Cardiac muscle cell (in vitro differentiated cells and primary cell): ENCODE measurements at places on chromosomes 4 and X.

DNA sequence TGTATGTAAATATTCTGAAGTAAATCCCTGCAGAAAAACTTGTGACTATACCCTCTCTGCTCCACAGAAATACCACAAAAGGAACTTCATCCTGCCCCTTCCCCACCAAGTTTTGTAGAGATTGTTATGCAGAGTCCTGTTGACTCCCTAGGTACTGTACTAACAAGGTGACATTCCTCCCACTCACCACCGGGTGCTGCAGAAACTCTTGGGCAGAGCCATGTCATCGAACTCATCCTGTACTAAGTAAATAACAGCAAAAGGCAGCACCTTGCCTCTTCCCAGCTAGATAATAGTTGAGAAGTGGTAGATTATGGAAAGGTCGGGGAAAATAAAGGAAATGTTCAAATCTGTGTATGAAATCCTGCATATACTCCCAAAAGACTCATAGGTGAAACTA is 233.3 kb downstream of the STPG2 start:
- DNase-seq = no peak

- DNase-seq = peak; percentile 12
Observed at GRCh38 chr4:125393825-125394224, 79.1 kb downstream of the FAT4 start.

GRCh38 chr4:113122066-113122465 is 72.6 kb downstream of the ANK2 start:
- no peak for DNase-seq

DNA sequence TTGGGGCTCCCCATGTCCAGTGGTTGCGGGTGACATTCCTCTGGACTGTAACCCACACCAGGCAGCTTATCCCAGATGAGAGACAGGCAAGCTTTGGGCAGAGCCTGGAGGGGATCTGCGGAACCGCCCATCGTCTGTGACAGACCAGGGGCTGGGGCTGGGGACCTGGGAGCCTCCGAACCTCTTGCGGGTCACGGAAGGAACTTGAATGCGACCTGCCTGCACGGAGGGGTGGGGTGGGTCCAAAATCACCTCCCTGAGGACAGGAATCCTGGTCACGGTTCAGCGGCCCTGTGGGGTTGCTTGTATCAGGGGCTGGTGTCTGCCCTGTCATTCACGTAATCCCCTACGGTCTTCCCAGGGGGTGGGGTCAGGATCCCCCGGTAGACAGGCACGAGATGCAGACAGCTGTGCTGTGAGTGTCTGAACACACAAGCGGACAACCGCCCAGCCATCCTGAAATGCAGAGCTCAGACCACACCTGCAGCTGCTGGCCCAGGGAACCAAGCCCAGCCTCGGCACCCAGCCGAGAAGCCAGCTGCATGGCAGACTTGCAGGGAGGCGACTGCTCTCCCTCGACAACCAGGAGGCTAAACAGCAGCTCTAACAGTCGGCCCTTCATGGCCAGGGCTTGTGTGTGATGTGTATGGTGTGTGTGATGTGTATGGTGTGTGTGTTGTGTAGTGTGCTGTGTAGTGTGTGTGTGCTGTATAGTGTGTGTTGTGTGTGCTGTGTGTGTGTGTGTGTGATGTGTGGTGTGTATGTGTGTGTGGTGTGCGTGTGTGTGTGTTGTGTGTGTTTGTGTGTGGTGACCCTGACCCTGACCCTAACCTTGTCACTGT is 105.9 kb upstream of the ADRA2C start:
- DNase-seq = no peak

DNA sequence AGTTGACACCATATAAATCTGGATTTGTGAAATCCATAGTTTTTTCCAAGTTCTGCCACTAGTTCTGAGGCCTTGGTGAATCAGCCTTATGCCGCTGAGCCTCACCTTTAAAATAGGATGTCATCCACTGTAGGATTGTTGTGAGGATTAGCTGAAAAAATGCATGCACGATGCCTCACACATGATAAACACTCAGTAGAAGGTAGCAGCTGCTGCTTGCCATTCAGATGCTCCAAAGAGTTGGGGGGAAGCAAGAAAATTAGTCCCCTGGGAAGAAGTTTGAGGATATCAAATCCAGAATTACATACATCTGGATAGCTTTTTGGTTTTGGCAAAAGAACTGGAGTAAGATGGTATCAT is 7.4 kb downstream of the MMAA start:
- no peak for DNase-seq

GRCh38 chrX:47540754-47541538 is 20.1 kb upstream of the ARAF start:
- peak; percentile 89 for DNase-seq

- no peak for DNase-seq
Observed at GRCh38 chrX:132855780-132856341, 102.6 kb downstream of the HS6ST2 start.
